CD4-positive, alpha-beta T cell treated with Interleukin-17A for 1 hour (primary cell): ENCODE measurements at places on chromosomes 16 and 17.

- no peak for DNase-seq
Measured at GRCh38 chr17:34991606-34992005, 11.3 kb downstream of the LIG3 start.

DNA sequence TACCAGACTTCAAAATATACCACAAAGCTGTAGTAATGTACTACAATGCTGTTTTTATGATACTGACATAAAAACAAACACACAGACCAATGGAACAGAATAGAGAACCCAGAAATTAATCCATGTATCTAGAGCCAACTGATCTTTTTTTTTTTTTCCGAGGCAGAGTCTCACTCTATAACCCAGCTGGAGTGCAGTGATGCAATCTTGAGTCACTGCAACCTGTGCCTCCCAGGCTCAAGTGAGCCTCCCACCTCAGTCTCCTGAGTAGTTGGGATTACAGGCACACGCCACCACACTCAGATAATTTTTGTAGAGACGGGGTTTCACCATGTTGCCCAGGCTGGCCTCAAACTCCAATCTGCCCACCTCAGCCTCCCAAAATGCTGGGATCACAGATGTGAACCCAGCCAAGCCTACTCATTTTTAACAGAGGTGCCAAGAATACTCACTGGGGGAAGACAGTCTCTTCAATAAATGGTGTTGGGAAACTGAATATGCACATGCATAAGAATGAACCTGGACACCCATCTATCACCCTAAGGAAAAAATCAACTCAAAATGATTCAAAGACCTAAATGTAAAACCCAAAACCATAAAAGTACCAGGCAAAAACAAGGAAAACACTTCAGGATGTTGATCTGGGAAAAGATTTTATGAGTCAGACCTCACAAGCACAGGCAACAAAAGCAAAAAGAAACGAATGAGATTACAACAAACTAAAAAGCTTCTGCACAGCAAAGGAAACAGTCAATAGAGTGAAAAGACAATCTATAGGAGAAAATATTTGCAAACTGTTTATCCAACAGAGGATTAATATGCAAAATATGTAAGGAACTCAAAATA lies 63.1 kb downstream of the STX8 start:
- DNase-seq = no peak

DNA sequence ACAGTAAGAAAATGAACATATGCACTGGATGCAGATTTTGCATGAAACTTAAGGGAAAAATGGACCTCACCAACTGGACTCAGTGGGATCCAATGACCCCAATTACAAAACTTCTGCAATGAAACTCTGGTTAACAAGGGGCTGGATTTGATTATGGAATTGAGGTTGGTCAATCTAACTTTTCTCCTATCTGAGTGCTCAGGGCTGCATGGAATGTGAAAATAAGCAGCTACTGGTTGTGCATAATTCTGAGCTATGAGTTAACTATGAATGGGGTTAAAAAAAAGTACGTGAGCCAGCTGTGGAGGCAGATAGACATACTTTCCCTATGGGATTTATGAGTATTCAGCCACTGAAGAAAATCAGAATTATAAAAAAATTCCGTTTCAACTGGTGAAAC lies 9.2 kb downstream of the FAM20A start:
- no peak for DNase-seq

DNA sequence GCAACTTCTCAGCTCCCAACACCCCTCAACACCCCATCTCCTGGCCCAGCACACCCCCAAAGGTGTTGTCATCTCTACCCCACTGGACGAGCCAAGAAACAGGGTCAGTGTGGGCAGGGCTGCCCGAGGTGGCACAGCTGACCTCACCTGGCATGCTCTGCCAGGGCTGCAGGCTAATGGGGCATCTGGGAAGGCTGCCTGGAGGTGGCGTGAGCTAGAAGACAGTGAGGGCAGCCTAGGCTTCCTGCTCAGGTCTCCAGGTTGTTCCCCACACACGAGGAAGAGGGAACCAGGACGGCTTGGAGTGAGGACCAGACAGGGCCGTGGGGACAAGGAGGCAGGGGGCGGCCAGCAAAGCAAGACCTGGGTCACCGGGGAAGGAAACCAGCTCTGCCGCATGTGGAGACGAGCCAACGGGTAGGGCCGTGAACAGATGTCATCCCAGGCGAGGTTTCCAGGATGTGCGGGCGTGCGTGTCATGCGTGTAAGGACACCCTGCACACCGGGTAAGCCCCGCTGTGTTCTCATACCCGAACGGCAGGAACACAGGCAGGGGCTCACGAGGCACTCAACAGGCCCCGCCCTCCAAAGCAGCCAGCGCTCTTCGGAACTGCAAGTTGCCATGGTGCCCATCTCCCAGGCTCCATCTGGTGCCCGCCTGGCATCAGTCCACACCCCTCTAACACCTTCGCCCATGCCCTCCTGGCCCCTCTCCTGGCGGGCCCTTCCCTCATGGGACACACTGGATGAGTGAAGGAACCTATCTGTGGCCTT lies 29.6 kb upstream of the PVALEF start:
- DNase-seq = no peak

- DNase-seq = peak; percentile 21
Measured at GRCh38 chr16:81204798-81205680, 33.5 kb upstream of the BCO1 start.
